AG08396 (cell line): ENCODE measurements at places on chromosomes 3 and 15.
A peak's percentile ranks its signal among the peaks of the same experiment; 100 is the strongest.

DNA sequence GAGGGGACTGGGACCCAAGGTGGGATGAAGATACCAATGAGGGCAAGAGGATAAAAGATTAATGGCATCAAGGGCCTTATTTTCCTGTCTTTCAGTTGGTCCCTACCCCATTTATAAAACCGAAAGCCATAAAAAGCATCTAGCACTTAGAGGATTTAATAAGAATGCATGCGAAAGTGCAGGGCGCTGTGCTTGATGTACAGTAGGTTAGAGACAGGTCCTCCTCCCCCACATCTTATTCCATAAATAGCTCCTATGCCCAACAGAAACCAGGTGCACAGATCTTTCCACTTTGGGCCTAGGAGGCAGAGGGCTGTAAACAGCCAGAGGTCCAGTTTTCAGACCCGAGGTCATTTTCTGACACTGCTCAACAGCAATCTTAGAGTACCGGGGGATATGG is 1.2 kb downstream of the LPCAT4 start:
- DNase-seq = no peak

GRCh38 chr15:59247364-59247763 is 40.7 kb downstream of the LDHAL6B start:
- peak; percentile 54 for DNase-seq

GRCh38 chr3:123632161-123632655 is 47.4 kb upstream of the HACD2 start:
- peak; percentile 33 for DNase-seq

GRCh38 chr15:36050899-36051298 is 504.9 kb upstream of the DPH6 start:
- no peak for DNase-seq

DNA sequence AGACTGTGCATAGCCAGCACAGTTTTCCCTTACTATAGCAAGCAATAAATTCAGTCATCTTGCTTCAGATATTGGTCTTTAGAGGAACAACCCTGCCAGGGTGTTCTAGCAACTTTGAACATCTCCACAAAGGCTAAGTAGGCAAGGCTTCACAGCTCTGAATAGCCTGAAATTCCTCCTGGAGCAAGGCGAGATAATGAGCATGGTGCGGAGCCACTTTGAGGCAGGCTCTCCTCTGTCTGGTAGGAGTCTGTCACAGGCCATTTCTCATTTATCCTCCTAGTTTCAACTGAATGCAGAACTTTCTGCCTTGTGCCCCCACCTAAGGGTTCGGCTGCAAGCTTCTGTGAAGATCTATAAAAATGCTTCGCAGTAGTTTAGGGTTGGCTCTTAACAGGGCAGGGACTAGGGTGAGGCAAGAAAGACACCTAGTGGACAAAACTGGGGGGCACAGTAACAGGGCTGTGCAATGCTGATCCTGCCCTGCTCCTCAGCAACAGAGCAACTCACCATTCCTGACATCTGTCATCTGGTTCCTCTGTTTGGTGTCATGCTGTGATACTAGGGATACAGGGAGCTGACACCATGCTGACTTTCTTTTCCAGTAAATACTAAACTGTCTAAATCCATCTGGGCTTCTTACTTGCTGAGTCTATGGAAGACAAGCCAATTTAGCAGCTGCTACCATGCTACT is 16.6 kb upstream of the EHHADH start:
- peak; percentile 66 for DNase-seq

- DNase-seq = no peak
Observed at GRCh38 chr3:133924041-133924440, 28.4 kb upstream of the RAB6B start.

GRCh38 chr3:17088602-17089313 is 204.0 kb downstream of the PLCL2 start:
- no peak for DNase-seq
